ENCODE measurements at places on chromosomes 11 and 22. TPM values are rescaled to one million over a fixed set of nuclear protein-coding genes. Genes with fewer than 3 reads are reported as not detected.
A peak's percentile ranks its signal among the peaks of the same experiment; 100 is the strongest.

GRCh38 chr11:125370561-125371389 is 125.3 kb downstream of the FEZ1 start:
- no peaks in the 10 kb centered on the region for H3K36me3 ChIP-seq
- peaks cover 17% of the 10 kb centered on the region for H3K27me3 ChIP-seq
- H3K27ac ChIP-seq, result no peak overlapping the region
- no peak overlapping the region for H3K4me3 ChIP-seq
- no peak for DNase-seq

DNA sequence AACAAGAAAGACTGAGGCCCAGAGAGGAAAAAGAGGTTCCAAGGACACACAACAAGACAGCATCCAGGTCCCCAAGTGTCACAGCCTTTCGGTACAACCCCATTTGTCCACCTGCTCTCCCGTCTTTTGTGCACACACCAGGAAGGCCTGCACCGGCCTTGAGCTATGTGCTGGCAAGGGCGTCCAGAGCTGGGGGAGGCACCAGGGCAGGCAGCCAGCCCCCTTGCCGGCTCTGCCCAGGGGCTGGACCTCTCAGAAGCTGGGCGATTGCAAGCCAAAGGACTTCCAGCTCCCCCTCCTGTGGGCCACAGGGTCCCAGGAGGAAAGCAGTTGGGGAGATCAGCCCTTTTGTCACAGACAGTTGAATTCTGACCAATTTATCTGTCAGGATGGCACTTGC is 210.5 kb downstream of the MN1 start:
- no peaks in the 10 kb centered on the region for H3K36me3 ChIP-seq
- no peak overlapping the region for H3K27ac ChIP-seq
- no peaks in the 10 kb centered on the region for H3K27me3 ChIP-seq
- no peaks in the 10 kb centered on the region for H3K4me1 ChIP-seq
- DNase-seq, result no peak
- H3K4me3 ChIP-seq, result no peak overlapping the region

SLC22A12 gene
- not detected for polyA plus RNA-seq

- peaks cover 13% of the 10 kb centered on the region for H3K4me1 ChIP-seq
- peak overlapping the region; percentile 95 for H3K4me3 ChIP-seq
- DNase-seq, result no peak
- no peaks in the 10 kb centered on the region for H3K27me3 ChIP-seq
- peaks cover 6% of the 10 kb centered on the region for H3K36me3 ChIP-seq
Measured at GRCh38 chr11:61333550-61334433, 764 bp downstream of the TKFC start.

GRCh38 chr22:35938226-35938625 is 90.4 kb downstream of the RBFOX2 start:
- no peak for DNase-seq
- peak overlapping the region; percentile 63 for H3K27ac ChIP-seq
- H3K4me1 ChIP-seq, result no peaks in the 10 kb centered on the region
- no peak overlapping the region for H3K4me3 ChIP-seq
- peaks cover 3% of the 10 kb centered on the region for H3K36me3 ChIP-seq

UBQLNL gene
- polyA plus RNA-seq, result 2.1 TPM

GRCh38 chr11:20027556-20028013 is 132.7 kb downstream of the DBX1 start:
- no peaks in the 10 kb centered on the region for H3K27me3 ChIP-seq
- no peaks in the 10 kb centered on the region for H3K36me3 ChIP-seq
- H3K4me3 ChIP-seq, result peak overlapping the region; percentile 25
- DNase-seq, result no peak
- peak overlapping the region; percentile 45 for H3K27ac ChIP-seq

DNA sequence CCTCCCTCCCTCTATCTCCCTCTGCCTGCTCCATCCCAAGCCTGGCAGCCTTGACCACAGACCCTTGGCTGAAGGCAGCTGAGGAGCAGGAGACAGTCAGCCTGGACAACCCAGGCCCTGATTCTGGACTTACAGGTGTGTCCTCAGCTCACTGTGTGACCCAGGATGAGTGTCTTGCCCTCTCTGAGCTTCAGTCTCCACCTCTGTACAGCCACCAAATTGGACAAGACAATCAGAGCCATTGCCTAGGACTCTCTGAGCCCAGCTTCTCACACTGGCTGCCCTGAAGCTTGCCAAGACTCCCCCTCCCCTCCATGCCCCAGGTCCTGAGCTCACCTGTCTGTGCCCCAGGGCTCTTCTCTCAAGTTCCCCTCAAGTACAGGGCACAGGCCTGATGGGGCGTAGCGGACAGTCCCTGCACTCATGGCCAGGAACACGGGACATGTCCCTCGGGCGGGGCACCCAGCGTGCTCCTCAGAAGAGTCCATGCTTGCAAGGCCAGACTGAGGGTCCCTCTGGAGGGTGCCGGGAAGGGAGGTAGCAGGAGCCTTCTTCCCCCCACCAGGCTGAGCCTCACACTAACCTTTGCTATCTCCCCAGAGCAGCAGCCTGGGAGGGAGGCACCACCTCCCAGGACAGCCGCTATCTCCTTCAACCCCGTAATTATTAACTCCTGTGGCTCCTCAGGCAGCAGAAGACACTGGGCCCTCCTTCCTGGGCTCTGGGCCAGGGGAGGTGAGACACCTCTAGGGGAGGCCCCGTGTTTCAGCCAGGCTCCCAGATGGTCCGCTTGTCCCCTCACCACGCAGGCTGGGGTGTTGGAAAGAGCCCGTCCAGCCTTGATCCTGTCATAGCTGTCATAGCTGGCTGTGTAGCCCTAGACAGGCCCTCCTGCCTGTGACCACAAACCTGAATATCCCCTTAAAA is 2.6 kb upstream of the RAB3IL1 start:
- no peak overlapping the region for H3K4me3 ChIP-seq
- no peak for DNase-seq
- H3K36me3 ChIP-seq, result no peaks in the 10 kb centered on the region

- H3K4me1 ChIP-seq, result no peaks in the 10 kb centered on the region
- DNase-seq, result no peak
- H3K27me3 ChIP-seq, result no peaks in the 10 kb centered on the region
- H3K27ac ChIP-seq, result no peak overlapping the region
- H3K36me3 ChIP-seq, result no peaks in the 10 kb centered on the region
- no peak overlapping the region for H3K4me3 ChIP-seq
Measured at GRCh38 chr11:13784855-13785254, 116.4 kb downstream of the FAR1 start.

DNA sequence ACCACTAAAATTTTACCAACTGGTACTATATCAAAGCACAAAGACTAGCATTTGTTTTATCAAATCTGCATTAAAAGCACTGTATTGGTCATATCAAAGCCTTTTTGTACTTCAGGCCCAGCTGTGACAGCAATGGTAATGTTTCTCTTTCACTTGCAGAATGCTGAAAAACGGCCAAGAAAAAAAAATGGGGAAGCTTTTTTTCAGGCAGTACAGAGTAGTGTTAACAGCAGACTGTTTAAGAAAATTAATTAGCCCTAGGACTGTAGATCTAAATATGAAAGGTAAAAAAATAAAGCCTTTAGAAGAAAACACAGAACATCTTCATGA is 33.3 kb downstream of the DENND5A start:
- peak; percentile 74 for DNase-seq
- peaks cover 15% of the 10 kb centered on the region for H3K4me1 ChIP-seq
- H3K36me3 ChIP-seq, result no peaks in the 10 kb centered on the region
- H3K4me3 ChIP-seq, result no peak overlapping the region
